ENCODE measurements at places on chromosomes 6 and 20.

DNA sequence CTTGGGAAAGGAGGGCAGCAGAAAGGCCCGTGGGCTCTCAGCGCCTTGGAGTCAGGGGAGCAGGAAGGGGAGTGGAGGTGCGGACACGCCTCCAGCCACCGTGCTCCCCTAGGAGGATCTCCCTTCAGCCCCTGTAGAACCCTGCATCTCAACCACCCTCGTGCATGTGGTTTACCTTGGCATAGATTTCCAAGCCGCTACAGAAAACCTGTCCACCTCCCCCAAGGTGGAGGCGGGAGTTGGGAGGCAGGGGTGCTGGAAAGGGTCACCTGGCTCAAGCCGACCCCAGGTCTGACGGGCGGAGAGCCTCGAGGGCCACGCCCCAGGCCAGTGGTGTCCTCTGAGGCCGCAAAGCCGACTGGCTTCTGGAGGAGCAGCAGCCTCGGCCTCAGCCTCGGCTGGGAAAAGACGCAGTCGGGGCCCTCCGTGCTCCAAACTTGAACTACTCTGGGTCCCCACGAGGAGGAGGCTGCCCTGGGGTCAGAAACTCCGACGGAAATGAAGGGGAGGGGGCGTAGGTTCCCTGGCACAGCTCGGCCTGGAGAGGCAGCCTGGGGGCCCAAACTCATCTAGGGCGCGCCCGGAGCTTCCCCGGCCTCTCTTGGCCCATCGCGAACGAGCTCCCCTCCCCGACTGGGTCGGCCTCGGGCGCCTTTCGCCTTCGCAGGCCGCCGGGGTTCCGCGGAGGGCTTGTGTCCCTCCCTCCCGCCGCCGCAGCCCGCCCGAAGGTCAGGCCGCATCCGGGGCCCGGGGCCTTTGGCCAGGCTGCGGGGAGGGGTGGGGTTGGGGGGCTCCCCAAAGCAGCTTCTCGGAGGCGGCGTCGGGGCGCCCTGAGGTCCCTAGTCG is 6.3 kb upstream of the FOXF2 start:
- no peak for DNase-seq

GRCh38 chr6:24064106-24064505 is 61.9 kb upstream of the NRSN1 start:
- DNase-seq, result peak; percentile 7

- no peak for DNase-seq
Measured at GRCh38 chr6:39320363-39320984, 2.0 kb downstream of the KCNK16 start.

GRCh38 chr6:33317419-33317668 is 200 bp downstream of the ZBTB22 start:
- DNase-seq, result peak; percentile 70

DNA sequence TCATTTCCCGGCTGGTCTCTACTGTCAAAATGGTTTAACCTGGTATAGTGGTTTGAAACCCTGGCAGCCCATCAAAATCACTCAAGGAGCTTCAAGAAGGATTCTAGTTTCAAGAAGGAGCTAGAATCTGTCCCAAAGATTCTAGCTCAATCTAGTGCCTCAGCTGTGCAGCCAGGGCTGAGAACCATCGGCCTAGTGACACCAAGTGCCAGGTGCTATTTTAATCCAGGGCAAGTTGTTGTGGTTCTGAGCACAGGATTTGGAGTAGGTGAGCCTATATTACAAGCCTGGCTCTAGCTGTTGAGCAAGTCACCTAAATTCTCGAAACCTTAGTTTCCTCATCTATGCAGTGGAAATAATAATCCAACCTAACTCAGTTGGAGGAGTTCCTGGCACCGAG is 3.7 kb downstream of the MOCS1 start:
- DNase-seq, result no peak

DNA sequence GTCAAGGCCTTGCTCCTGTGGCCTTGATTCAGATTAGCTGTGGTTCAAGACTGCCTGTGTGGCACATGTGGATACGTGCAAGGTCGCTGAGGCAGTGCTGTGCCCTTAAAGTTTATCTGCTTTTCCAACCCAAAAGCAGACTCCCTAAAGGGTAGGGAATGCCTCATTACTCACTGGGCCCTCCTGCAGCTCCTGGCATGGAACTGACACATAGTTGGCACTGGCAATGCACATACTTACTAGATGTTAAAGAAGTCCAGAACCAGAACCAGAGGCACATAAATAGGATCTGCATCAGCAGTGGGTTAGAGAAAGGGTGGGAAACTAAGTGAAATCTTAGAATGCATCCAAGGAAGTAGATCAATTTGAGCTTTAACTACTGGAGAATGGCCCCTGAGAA is 90.6 kb upstream of the MLN start:
- DNase-seq, result no peak

GRCh38 chr6:165146456-165146855 is 162.9 kb downstream of the C6orf118 start:
- no peak for DNase-seq
